Caki2 (cell line): ENCODE measurements at places on chromosomes 4 and X. TPM values are rescaled to one million over a fixed set of nuclear protein-coding genes. Genes with fewer than 3 reads are reported as not detected.

The HPSE gene
- total RNA-seq: 1.6 and 2.9 TPM in 2 replicates

The DCK gene
- total RNA-seq: 19.1 and 25.8 TPM in 2 replicates

The CPZ gene
- not detected in 2 replicates for total RNA-seq

The NEXMIF gene
- total RNA-seq: not detected in 2 replicates

The DMP1 gene
- not detected in 2 replicates for total RNA-seq

The FHIP1A gene
- 8.7 and 16.2 TPM in 2 replicates for total RNA-seq

The GRIA2 gene
- total RNA-seq: not detected in 2 replicates

The ALPK1 gene
- total RNA-seq: 2.5 and 5.3 TPM in 2 replicates

The YY2 gene
- 0.20 TPM in 1 of 2 replicates, not detected in the other for total RNA-seq

The GATA1 gene
- total RNA-seq: not detected in 2 replicates

The DUX4 gene
- not detected in 2 replicates for total RNA-seq

The FAT1 gene
- 107 and 110 TPM in 2 replicates for total RNA-seq

The CTAG2 gene
- not detected in 2 replicates for total RNA-seq

The XAGE2 gene
- not detected in 2 replicates for total RNA-seq

The MAGEA3 gene
- total RNA-seq: not detected in 2 replicates

The SPP1 gene
- 7,203 and 7,403 TPM in 2 replicates for total RNA-seq

The DCAF12L2 gene
- total RNA-seq: not detected in 2 replicates

The DCLK2 gene
- 11.1 and 29.7 TPM in 2 replicates for total RNA-seq

The GLRA2 gene
- 1.1 and 1.3 TPM in 2 replicates for total RNA-seq
